Fibroblast of lung (primary cell): ENCODE measurements at places on chromosomes 1 and 21.

DNA sequence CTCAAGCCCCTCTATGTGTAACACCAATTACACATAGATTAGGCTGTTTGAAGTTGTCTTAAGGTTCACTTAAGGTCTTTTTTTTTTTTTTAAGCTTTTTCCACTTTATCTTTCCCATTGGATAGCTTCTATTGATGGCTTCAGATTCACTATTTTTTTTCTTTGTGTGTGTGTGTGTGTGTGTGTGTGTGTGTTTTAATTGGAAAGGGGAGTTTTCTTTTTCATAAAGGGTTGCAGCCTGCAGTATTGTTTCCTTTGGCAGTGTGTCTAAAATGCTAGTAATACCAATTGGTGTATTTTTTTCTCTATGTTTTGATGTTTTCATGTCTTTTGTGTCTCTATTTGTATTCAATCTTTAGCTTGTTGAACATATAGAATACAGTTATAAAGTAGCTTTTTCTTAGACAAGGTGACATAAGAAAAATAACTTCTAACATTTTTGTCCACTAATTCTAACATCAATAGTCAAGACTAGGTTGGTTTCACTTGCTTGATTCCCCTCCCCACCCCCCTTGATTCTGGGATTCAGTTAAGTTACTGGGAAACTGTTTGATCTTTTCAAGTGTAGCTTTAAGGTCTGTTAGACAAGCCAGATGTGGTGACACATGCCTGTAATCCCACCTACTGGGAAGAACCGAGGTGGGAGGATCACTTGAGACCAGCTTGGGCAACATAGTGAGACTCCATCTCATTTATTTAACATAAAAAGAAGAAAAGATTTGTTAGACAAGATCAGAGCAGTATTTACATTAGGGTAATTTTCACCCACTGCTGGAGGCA lies 21.4 kb downstream of the PRRC2C start:
- peak; percentile 36 for DNase-seq

DNA sequence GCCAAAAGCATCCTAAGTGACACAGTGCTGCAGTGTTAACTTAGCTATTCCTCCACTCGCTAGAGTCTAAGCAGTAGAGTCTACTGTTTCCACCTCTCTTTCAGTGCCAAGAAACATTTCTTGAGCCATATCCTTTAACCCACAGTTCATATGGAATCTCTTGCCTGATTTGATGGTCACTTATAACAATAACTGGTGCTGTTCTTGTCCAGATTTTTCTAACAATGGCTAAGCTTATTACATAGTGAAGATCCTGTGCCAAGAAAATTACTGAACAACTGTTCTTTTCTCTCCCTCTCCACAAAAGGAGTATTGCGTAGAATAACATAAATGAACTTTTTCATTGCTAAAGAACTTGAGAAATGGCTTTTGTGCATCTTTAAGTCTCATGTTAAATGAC lies 121.3 kb downstream of the CDC7 start:
- no peak for DNase-seq

GRCh38 chr1:77565321-77565720 lies 117.1 kb downstream of the ZZZ3 start:
- no peak for DNase-seq

DNA sequence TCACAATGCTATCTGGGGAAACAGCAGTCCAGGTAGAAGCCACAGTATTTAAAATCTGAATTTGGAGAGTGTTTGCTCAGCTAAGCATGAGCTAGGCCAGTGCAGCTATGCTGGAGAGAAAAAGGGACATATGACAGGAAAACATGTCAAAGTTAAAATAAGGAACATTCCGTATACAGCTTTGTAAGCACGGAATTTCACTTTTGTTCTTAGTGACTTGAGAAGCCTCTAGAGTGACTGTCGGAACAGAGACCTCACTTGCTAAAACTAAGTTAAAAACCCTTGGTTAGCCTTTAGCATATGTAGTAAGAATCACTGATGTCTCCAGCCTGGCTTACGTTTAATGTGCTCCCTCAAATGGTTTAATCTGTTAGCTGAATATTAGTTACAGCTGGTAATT lies 661.7 kb downstream of the KCNT2 start:
- DNase-seq: no peak

DNA sequence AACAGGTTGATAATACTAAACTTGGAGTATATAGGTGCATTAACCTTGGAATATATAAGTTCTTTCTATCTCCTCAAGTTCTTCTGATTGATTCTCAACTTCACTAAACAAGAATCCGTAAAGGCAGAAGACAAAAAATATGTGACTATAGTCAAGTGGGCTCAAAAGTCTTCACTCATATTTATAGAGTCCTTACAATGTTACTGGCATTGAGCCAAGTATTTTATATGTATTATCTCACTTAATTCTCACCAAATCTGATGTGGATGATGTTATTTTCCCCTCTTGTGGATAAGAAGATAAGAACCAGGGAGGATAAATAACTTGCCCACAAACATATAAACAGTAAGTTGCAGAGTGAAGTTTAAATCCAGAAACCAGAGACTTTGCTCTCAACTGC lies 486.9 kb downstream of the LRRIQ3 start:
- no peak for DNase-seq

DNA sequence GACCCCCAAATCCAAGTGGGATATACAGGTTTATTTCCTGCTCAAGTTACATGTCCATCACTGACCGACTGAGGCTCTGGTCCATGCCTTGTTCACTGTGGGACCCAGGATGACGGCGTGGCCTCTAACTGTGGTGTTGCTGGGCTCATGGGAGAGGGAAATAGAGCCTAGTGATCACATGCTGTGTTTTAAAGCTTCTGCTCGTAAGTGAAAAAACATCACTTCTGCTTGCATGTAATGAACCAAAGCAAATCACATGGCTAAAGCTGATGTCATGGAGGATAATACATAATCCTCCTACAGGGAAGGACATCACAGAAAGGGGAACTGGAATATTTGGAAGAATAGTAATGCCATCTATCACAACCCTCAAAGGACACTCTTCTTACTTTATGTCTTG lies 107.6 kb downstream of the FASLG start:
- no peak for DNase-seq
